NCI-H1436 (cell line): ENCODE measurements at places on chromosomes 7 and 10.

- no peak for DNase-seq
Measured at GRCh38 chr7:6650086-6650485, 13.0 kb downstream of the ZNF316 start.

DNA sequence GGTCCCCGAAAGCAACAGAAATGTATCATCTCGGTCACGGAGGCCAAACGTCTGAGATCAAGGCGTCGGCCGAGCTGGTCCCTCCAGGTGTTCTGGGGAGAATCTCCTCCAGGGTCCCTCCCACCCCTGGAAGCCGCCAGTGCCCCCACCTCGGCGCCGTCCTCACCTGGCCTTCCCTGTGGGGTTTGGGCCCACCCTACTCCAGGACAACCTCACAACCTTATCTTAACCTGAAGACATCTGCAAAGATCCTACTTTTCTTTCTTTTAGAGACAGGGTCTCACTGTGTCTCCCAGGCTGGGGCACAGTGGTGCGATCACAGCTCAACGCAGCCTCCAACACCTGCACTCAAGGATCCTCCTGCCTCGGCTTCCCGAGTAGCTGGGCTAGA, 33.4 kb downstream of the ADAP1 start:
- DNase-seq, result no peak

GRCh38 chr10:5574642-5575131, 49.9 kb downstream of the CALML3 start:
- DNase-seq, result no peak

- DNase-seq, result peak; percentile 74
Measured at GRCh38 chr7:100675581-100676350, 2.2 kb downstream of the GNB2 start.

DNA sequence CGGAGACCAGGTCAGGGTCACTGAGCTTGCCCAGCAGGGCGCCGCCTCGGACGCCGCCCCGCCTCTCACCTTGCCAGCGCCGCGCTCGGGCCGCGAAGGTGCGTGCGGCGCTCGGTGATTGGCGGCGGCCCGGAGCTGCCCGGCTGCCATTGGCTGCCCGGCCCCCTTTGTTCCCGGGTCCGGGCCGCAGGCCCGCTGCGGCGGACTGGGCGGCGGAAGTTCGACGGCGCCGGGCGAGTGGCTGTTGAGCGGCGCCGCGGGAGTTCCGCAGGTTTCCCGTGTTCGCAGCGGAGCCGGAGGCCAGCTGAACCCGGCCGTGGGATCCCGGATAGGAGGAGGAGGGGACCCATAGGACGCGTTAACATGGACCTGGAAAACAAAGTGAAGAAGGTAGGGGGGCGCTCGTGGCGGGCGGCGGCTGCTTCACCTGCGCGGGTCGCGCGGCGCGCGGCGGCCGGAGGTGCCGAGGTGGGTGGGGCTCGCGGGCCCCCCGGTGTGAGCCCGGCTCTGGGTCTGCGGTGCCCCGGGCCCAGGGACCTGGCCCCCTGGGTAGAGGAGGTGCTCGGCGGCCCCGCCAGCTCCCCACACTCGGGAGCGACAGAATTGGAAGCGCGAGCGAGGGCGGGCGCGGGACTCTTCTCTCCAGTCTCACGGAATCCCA, at the start of gene TES:
Gene TES, plus strand, starts transcription at position 195 of the 661 bp plus-strand sequence. Its CDS starts 169 bp downstream, at position 364.
- peak; percentile 61 for DNase-seq

DNA sequence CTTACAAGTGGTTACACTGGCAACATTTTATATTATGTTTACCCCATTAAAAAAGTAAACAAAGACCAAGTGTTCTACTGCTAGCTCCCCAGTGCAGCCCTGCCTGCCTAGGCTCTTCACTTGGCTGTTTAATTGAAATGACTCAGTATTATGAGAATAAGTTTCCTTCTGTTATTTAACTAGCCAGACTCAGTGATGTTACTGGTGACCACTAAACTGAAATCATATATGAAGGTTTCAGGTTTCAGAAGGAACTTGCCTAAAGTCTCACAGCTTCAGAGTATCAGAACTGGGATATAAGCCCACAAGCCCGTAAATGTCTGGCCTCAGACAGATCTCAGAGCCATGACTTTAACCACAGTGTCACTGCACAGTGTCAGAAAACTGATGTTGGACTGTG, 66.8 kb upstream of the EXOC4 start:
- DNase-seq, result no peak

GRCh38 chr7:92061154-92061553, 73.1 kb downstream of the CYP51A1 start:
- no peak for DNase-seq

GRCh38 chr7:85423209-85423895, 236.5 kb upstream of the SEMA3D start:
- no peak for DNase-seq

GRCh38 chr10:88764110-88764509, 4.3 kb downstream of the LIPN start:
- DNase-seq, result no peak

DNA sequence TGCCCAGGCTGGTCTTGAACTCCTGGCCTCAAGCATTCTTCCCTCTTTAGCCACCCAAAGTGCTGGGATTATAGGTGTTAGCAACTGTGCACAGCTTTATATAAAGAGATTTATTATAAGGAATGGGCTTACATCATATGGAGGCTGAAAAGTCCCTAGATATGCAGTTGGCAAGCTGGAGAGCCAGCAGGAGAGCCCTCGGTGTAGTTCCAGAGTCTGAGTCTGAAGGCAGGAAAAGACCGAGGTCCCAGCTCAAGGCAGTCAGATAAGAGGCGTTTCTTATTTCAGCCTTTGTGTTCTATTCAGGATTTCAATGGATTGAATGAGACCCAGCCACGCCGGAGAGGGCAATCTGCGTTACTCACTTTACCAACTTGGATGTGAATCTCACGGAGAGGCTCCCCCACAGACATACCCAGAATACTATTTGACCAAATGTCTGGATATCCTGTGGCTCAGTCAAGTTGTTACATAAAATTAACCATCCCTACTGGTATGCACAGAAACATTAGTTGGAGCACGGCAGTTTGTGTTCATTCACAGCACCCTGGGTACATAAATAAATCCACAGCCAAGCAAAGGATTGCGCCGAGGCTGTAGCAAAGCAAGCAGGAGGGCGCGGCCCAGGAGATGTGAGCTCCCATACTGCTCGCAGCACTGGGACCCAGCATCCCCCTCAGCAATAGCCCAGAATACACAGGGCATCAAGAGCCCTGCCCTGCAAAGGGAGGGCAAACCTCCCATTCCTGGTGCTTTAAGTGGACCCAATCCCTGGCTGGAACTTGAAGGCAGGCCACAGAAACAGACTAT, 158.4 kb upstream of the ZNF32 start:
- DNase-seq, result no peak

GRCh38 chr7:152969335-152969734, 209.8 kb downstream of the ACTR3B start:
- no peak for DNase-seq

DNA sequence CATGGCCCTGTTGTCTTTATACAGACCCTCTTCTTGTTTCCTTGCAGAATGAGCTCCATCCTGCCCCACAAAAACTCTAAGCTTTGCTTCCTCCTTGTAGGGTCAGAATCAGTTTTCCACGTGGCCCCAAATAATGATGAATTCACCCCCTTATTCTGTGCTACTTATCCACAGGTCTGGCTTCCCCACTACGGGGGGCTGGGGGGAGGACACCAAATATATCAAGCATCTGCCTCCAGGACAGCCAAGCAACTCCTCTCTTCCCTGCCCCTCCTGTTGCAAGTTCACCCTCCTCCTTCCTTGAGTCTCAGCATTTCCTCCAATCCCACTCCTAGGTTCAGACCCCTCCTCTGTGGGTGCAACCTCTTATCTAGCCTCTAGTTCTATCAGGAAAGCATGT, 743.3 kb downstream of the GRID1 start:
- DNase-seq, result no peak

GRCh38 chr10:18980089-18980629, 68.4 kb upstream of the MALRD1 start:
- DNase-seq, result no peak

- DNase-seq, result no peak
Measured at GRCh38 chr10:90969121-90969534, 48.2 kb upstream of the ANKRD1 start.

GRCh38 chr10:49222170-49222569, 34.0 kb upstream of the TMEM273 start:
- DNase-seq, result no peak

DNA sequence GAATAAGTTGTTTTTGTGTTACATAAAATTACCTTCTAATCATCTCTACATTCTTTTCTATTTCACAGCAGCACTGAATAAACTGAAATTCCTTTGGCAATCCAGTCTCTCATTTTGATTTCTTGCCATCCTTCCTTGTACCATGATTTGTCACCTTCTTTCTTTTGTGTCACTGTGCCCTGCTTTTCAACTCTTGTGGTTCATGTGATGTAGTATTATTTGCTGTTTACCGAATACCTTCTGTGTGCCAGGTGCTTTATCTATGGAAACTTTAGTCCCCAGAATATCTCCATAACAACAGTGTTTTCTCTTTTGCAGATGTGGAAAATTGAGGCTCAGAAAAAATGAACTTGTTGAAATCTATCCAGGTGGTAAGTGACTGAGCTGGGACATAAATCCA, 220.3 kb downstream of the STK31 start:
- no peak for DNase-seq

DNA sequence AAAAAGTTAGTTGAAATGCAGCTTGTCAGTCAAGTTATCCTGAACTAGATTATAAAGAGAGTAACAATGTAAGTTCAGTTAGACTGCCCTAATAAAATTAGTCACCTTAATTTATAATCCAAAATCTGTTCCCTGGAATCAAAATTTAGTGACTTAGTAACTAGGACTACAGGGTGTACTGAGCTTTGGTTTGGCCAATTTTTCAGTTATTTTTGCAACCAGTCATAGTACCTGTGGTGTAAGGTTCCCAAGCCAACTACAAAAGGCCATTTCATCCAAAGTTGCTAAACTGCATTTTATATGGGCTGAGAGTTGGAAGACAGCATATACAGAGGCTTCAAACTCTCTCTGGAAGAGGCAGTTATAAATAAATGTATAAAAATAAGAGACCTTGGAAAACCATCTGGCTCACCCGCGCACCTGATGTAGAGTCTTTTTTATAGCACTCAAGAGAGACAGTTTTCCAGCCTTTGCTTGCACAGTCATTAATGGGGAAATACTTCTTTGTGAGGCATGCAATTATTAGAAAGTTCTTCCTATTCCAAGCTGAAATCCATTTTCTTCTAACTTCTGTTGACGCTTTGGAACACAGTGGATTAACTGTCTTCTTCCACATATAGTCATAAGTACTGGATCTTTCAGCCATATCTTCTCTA, 59.2 kb downstream of the PUS7 start:
- no peak for DNase-seq

GRCh38 chr7:2331707-2332106, 17.5 kb upstream of the SNX8 start:
- DNase-seq, result no peak

DNA sequence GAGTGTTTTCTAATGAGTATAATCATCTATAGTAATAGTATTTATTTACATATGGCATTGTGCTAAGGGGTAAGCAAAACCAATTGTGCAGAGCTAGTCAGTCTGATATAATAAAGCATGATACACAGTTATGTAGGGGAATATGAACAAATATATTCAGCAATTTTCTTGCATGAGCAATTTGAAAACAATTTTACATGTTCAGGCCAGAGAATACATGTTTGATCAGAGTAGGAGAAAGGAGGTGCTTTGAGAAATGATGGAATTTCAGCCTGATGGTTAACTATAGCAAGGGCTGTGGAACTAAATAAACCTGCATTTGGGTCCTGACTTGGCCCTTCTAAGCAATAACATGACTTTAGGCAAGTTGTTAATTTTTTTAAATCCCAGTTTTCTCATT, 214.5 kb downstream of the TWIST1 start:
- no peak for DNase-seq

- no peak for DNase-seq
Measured at GRCh38 chr10:90998733-90999511, 78.0 kb upstream of the ANKRD1 start.

DNA sequence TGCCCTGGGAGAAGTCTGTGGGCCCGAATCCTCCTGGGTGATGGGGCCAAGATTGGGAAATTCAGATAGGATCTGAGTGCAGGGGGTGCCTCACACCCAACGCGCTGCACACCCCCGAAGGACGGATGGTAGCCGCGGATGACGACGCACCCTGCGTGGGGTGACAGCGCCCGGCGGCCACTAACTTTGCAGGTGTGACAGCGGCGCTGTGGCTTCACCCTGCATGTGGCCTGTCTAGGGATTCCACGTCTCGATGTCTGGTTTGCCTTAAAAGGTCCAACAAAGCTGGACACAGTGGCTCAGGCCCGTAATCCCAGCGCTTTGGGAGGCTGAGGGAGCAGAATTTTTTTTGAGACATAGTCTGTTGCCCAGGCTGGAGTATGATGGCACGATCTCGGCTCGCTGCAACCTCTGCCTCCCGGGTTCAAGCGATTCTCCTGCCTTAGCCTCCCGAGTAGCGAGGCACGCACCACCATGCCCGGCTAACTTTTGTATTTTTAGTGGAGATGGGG, 18.6 kb downstream of the ADAP1 start:
- DNase-seq, result no peak

DNA sequence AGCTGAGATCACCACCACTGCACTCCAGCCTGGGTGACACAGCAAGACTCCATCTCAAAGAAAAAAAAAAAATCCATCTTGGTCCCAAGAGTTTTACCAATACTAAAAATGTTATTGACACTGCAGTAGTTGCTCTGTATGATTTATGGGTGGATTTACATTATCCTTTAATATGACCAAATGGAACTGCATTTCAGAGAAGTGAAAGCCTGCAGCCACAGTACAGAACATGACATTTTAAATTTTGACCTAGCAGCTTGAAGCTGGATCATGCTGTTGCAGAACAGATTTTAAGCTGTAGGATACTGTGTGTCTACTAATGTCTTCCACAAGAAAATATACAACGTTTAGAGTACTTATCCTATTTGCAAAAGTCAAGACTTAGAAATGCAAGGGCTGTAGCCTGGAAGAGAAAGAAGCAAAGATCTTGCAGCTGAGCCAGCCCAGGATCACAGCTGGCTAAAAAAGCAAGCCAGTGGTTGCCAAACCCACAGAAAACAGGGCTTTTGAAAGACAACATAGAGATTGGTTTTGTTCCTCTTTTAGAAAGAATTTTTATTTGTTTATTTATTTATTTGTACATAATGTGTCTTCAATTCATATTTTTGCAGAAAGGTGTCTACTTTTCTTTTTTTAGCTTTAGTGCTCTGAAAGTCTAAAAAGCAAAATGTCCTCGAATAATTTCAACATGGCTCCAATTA, 55.2 kb upstream of the WNT16 start:
- no peak for DNase-seq

DNA sequence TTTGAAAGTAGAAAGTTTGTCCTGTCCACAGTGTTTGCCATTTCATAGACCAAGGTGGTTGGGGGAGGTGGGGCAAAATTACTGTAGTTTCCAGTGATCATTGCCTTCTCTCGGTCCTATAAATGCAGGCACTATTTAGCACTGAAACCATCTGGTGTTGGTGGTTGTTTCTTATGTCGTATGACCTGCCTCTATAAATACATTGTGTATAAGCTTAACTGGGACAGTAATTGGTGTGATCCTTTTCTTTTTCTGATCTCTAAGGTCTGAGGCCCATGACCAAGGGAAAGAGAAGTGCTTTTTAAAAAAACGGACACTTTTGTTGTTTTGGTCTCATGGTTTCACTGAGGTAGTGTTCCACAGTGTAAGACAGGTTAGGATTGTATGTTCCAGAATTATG, 63.1 kb downstream of the AUTS2 start:
- DNase-seq, result no peak

- DNase-seq, result no peak
Measured at GRCh38 chr10:21954690-21955089, 48.8 kb downstream of the DNAJC1 start.

- no peak for DNase-seq
Measured at GRCh38 chr7:35026150-35026549, 11.1 kb downstream of the DPY19L1 start.
